ENCODE measurements at places on chromosomes 4 and X. TPM values are rescaled to one million over a fixed set of nuclear protein-coding genes. Genes with fewer than 3 reads are reported as not detected.

Gene FGFR3
- 25.5 TPM for total RNA-seq

Gene QRFPR
- total RNA-seq, result 7.8 TPM

Gene CSN1S1
- total RNA-seq, result not detected

Gene ERCC6L
- 0.16 TPM for total RNA-seq

Gene F11
- 1.5 TPM for total RNA-seq

Gene IL3RA
- 4.6 TPM for total RNA-seq

Gene ADGRG4
- 0.13 TPM for total RNA-seq

- no peak for DNase-seq
Measured at GRCh38 chr4:17182888-17183287, 284.4 kb upstream of the LDB2 start.

DNA sequence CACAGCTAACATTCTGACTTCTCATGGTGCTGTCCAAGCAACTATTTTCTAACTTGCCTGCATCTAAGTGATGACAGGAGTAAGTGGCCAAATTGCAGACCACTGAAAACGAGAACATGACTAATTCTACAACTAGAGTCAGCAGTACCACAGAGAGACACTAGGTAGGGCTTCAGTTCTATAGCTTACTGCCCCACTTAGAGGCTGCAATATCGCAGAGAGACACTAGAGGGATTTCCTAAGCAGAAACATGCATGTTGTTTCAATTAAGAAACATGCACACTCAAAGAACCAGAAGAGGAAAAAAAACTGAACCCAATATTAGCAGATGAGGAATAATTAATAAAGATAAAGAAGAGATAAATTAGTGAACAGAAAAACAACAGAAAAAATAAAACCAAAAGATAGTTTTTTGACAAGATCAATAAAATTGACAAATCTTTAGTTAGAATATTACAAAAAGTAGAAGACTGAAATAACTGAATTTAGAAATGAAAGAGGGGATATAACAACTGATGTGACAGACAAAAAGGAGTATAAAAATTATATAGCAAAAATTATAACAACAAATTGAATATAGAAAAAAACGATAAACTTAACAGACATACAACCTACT is 100.8 kb downstream of the SPIN4 start:
- peak; percentile 35 for DNase-seq

DNA sequence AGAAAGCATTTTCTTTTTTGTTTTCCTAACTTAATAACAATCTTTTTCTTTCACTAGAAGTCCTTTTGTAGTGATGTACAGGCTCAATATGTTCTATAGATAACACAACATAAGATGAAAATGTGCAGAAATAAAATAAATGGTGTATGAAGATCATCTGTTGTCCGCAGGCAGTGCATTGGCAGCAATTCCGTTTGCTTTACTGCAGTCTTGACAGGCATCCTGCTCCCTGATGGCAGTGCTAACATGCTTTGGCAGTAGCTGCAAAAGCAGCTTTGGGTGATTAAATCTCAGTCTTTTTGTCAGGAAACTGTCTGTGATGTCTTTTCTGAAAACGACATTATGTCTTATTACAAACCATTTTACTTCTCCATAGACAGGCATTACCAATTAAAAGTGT is 131.4 kb downstream of the TRAM1L1 start:
- no peak for DNase-seq

DNA sequence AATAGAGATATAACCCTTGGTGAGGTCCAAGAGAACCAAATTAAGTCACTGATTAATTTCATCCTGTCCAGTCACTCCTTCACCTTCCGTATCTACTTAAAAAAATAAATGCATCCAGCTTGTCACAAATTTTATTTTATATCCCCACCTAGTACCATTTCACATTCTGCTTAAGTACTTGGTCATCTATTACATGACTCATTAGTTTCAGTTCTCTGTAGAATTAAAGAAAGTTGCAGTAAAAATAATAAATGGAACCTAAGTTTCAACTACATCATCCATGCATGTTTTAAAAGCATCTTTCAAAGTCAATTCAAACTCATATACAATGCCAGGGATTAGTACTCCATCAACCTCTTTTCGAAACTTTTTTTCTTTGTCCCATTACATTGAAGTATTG is 130.2 kb downstream of the SH2D1A start:
- DNase-seq, result no peak

DNA sequence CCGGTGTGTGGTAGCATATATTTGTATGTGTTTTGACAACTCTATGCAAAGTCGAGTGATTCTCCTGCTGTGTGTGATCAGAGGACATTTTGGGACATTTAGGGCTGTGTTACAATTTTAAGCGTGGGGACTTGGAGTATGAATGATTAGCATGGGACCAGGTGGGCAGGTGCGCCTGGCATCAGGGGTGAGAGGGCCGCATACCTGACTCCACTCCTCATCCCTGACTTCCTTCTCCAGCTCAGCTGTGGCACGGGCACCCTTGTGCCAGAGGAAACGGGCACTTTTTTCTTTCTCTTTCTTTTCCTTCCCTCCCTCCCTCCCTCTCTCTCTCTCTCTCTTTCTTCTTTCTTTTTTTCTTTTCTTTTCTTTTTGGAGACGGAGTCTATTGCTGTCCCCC is 15.7 kb upstream of the PLCXD1 start:
- DNase-seq, result no peak

GRCh38 chrX:155259752-155260151 is 4.5 kb downstream of the RAB39B start:
- DNase-seq, result no peak

DNA sequence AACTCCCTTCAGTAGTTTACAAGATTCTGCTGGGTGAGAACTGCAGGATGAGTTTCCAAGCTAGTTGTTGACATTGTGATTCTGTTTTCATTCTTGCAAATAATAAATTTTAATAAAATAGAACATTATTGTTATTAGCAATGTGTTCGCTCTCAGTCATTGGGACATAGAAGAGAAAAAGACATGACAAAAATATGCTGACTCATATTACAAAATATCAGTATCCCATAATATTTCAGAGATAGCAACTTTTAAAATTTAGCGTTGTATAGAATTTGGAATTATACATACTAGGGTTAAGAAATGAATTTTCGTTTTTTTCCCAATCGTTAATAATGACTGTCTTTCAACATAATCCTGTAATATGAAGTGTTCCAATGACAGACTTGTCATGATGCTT is 45.4 kb downstream of the KIT start:
- DNase-seq, result no peak

DNA sequence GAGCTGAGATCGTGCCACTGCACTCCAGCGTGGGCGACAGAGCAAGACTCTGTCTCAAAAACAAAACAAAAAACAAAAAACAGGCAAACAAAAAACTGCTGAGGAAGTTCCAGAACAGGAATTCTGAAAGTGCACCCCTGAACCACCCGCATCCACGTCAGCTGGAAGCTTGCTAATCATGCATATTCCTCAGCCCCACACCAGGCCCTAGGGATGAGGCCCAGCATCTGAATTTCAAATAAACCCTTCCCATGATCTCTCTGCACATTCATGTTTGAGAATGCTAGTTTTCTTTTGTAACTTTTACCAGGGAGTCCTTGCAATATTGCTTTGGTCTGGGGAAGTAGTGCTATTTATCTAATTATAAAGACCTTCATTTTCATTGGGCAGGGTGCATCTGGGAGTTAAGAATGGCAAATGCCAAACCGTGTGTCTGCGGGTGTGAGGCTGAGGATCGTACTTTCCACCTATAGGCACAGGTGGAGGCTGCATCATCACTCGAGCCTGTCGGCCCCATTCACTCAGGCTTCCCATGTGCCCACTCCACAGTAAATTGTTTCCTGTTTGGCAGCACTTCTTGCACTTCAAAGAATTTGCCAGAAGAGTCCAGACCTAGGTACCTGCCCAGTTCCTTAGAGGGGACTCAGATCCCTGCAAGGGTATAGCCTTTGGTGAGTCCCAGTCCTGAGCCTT is 23.6 kb downstream of the CCKAR start:
- no peak for DNase-seq

- DNase-seq, result no peak
Measured at GRCh38 chr4:25908491-25908901, 5.5 kb upstream of the SMIM20 start.

DNA sequence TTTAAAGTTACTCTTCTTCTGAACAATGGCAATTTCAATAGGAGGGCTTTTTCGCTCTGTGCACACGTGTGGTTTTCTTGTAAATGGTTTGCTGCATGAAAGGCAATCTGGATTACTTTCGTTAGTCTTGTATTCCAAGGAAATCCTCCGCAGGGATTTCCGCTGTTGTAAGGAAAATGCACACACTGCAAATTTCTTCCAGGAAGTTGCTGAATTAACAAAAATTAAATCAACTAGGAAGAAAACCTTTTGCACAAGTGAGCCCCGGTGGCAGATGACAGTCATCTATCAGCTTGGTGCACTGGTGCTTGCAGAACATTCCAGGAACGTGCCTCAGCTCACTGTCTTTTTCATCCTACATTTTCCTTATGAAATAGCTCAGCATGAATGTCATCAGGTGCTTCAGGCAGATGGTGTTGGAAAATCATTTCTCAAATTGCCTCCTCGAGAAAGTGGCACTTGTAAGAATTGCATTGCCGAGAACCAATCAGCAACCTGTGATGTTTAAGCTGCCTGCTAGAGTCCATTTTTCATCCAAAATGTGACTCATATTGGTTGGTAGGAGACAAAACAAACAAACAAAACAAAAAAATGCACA is 272.4 kb upstream of the VCX start:
- no peak for DNase-seq

DNA sequence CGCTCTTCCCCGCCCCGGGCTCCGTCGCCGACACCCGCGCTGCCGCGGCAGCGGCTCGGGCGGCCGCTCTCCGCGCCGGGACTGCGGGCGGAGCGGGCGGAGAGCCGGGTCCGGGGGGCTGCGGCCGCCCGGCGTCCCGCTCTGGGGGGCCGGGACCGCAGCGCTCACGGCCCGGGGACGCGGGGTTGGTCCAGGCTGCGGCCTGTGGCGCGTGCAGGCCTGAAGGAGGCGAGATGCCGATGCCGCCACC is 492 bp downstream of the GALNT7 start:
- no peak for DNase-seq

GRCh38 chr4:113575401-113575800 is 186.1 kb downstream of the CAMK2D start:
- DNase-seq, result no peak

- DNase-seq, result no peak
Measured at GRCh38 chr4:54038056-54038455, 26.3 kb downstream of the CHIC2 start.

- no peak for DNase-seq
Measured at GRCh38 chr4:163395758-163396157, 52.1 kb downstream of the NPY5R start.

DNA sequence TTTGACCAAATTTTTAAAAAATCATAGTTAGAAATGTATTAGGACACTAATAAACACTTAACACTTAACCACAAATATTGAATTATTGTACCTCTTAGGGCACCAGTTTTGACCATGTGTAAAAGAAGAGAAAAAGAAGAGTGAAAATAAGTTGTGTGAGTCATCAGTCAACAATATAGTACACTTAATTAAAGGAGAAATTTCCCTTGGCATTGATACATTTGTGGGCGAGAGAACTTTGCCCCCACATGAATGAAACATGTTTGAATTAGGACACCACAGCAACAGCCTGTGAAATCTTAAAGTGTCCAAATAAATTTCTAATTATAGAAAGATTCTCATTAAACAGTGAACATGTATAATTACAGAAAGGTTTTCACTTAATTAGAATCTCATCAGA is 1292.8 kb upstream of the TENM3 start:
- DNase-seq, result no peak

DNA sequence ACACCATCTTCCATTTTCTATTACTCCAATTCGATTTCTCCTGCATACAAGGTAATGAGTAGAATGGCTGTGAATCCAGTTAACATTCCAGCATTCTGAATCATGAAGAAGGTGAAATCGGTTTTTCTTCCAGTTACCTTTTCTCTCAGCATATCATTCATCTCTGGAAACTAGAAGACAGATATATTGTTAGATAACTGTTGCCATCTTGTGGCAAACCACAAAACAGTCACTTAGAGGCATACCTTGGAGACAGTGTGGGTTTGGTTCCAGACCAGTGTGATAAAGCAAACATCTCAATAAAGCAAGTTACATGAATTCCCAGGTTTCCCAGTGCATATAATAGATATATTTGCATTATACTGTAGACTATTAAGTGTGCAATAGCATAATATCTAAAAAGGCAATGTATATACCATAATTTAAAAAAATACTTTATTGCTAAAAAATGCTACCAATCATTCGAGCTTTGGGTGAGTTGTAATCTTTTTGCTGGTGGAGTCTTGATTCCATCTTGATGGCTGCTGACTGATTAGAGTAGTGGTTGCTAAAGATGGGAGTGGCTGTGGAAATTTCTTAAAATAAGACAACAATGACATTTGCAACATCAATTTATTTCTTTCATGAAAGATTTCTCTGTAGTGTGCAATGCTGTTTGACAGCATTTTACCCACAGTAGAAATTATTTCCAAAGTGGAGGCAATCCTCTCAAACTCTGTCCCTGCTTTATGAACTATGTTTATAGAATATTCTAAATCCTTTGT is 82.1 kb downstream of the SLC39A8 start:
- no peak for DNase-seq

DNA sequence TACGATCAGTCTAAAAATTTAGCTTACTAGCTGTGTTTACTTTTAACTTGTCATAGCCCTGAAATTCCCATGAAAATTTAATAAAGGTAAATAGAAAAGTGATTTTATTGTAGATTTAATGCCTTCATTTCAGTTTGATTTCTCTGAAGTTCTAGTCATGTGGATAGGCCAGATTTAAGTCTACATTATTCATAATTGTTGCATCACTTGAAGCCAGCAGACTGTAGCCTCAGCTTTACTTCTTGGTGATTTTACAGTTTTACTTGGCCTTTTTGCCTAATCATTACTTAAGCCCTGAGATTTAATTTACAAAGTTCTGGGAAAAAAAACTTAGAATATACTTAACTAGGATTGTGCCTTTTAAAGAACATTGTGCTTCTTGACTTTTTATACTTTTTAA is 73.5 kb upstream of the FHDC1 start:
- DNase-seq, result no peak

- DNase-seq, result no peak
Measured at GRCh38 chr4:101232074-101232776, 115.1 kb downstream of the PPP3CA start.

DNA sequence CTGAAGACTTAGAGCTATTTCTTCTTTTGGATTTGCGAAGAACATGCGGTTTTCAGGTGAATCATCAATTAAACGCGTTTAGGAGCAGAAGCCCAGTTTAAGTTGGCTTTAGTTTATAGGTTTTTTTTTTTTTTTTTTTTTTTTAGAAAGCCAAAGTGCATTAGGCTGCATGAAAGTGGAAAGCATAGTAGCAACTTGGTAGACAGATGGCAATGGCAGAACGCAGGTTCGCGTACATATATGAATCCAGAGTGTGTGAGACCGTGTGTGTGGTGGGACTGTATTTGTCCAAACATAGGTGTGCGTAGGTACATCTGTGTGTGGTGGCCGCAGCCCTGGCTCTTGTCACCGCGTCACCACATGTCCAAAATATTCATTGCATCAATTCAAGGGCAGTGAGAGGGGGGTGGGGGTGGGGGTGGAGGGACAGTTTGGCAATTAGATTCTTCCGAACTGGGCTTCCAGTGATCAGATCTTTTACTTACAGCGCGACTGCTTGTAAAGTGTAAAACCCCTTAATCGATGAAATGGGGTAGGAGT is 901 bp downstream of the JADE1 start:
- DNase-seq, result peak; percentile 33

GRCh38 chr4:128338634-128339355 is 51.2 kb upstream of the PGRMC2 start:
- DNase-seq, result no peak
